ENCODE measurements at places on chromosomes 12 and 14. TPM values are rescaled to one million over a fixed set of nuclear protein-coding genes. Genes with fewer than 3 reads are reported as not detected.

Gene TAS2R50
- 2.0 TPM for total RNA-seq

Gene DNAI7
- 5.3 TPM for total RNA-seq

Gene SLCO1A2
- total RNA-seq, result 0.31 TPM

Gene ZNF10
- total RNA-seq, result 15.1 TPM

Gene KRT73
- not detected for total RNA-seq

Gene GPR135
- 3.0 TPM for total RNA-seq

Gene EXOC3L4
- total RNA-seq, result 11.6 TPM

Gene GLIPR1L1
- total RNA-seq, result not detected

Gene MIP
- not detected for total RNA-seq

Gene NELL2
- total RNA-seq, result 3.3 TPM

DNA sequence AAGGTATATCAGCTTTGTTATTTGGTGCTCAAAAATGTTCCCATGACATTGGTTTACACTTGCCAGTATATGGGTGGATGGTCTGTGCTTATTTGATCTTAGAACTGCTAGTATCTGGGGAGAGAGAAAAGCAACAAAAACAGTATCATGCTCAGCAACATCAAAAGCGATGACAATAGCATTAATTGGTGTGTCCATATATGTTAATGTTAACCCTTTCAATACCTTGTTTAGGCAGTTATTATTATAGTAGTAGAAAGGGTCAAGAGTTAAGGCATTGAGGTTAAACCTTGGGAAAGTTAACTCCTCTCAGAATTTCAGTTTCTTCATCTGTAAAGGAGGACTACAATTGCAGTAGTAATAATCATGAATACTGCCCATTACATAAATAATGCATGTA is 37.4 kb upstream of the SLC38A2 start:
- DNase-seq, result no peak

DNA sequence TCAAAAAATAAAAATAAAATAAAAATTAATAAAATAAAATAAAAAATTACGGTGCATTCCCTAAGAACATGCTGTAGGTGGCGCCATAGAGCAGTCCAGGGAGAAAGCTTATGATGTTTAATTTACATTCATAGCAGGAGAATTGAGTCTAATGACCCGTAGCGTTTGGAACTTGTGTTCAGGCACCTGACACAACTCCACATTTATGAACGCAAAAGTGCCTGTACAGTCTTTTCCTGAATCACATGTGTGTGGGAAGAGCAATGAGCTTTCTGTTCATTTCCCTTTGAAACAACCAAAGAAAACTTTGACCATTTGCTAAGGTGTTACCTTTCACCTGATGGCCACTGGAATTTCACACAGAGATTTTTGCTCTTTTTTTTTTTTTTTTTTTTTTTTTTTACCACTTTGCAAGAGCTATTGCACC is 60.6 kb upstream of the KCNA1 start:
- no peak for DNase-seq

- DNase-seq, result peak; percentile 75
These were observed 28.4 kb upstream of the MON2 start for GRCh38 chr12:62438098-62438692.

- DNase-seq, result no peak
These were observed 21.0 kb upstream of the ITPR2 start for GRCh38 chr12:26854031-26854390.

- DNase-seq, result no peak
These were observed 668 bp downstream of the TMEM260 start for GRCh38 chr14:56580221-56580711.

- DNase-seq, result no peak
These were observed 822 bp upstream of the SOX5 start for GRCh38 chr12:23950210-23950774.

DNA sequence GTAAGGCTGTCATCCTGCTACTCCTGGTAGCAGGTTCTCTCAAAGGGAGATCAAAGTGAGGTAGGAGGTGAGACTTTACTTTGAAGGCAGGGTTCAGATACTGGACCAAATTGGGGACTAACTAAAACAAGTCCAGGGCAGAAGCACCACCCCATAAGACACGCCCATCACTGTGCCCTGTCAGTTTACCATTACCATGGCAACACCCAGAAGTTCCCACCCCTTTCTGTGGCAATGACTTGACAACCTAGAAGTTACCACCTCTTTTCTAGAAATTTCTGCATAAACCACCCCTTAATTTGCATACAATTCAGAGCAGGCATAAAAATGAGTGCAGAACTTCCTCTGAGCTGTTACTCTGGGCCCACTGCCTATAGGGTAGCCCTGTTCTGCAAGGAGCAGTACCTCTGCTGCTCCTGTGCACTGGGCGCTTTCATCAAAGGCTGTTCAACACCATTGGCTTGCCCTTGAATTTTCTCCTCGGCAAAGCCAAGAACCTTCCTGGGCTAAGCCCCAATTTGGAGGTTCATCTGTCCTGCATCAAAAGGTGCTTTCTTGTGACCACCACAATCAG is 64.8 kb upstream of the MAX start:
- DNase-seq, result no peak

DNA sequence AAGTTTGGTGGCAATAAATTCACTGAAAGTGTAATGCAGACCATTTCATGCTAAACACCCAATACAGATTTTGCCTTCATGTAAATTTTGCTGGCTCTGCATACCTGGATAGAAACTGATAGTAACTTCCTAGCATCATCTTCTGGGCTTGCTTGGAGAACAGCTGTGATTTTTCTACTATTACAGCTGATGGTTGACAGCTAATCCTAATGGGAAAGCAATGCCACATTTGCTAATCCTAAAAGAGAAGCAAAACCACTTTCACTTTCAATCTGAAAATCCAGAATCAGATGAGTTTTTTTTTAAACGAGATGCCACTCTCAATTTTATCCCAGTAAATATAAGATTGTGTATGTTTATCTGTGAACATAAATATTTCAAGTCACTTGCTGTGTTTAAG is 1035.9 kb downstream of the TRHDE start:
- no peak for DNase-seq

- no peak for DNase-seq
These were observed 95.7 kb downstream of the PPM1A start for GRCh38 chr14:60344751-60345150.

DNA sequence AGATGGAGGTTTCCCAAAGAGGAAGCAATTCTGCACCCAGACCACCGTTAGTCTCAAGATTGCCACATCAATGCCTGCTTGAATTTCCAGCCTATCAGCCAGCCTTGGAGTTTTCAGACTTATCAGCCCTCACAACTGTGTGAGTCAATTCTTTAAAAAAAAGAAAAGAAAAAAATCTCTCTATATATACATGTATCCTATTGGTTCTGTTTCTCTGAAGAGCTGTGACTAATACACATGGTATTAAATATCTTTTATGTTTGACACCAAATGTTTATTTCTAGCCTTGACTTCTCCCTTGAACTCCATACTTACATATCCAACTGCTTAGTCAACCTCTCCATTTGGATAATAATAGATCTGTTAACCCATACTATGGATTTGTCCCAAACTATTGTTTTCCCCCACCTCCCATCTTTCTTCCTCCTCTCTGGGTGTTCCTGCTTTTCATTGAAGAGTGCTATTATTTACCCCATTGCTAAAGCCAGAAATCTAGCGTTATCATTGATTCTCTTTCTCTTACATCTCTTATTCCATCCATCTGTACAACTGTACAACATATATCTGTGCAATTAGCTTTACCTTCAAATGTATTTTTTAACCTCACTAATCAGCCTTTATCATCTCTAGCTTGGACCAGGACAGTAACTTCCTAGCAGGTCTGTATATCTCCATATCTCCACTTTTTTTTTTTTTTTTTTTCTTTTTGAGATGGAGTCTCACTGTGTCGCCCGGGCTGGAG is 22.7 kb upstream of the EID3 start:
- DNase-seq, result no peak

- no peak for DNase-seq
These were observed 189.9 kb downstream of the VRK1 start for GRCh38 chr14:96987086-96987474.

DNA sequence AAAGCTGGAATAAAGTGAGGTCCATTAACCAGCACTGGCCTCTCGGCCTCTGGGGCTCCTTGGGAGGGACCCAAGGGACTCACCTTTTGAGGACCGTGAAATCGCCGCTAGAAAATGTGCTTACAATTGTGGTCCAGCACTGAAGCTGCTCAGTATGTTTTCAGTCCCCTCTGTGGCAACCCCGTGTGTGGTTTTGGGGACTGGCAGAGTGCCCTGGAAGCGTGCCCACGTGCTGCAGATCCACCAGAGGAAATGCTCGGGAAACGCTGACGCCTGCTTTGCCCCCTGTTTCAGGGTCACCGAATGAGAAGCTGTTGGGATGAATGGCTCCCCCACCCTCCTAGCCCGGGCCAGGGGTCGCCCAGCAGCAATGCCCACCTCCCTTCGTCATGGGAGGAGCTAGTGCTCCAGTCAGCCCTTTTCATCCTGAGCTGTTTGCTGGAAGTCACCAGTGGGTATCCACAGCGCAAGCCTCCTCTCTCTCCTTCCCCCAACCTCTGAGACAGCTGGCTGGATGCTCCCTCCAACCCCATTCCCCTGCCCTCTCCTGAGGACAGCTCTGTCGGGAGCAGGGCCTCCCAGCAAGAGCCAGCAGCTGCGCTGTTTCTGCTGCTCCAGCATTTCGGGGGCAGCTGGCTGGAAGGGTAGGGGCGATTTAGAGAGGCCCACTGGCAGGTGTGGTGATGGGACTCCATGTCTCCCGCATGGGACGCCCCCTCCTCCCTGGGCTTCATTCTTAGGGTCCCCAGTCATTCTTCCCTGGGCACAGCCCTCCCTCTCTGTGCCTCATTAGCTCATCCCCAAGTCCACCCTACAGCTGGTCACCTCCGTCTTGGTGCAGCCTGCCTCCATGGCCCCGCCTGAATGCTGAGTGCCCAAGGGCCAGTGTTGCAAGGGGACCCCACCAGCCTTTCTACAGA is 33.2 kb upstream of the PPP1R13B start:
- DNase-seq, result peak; percentile 78

DNA sequence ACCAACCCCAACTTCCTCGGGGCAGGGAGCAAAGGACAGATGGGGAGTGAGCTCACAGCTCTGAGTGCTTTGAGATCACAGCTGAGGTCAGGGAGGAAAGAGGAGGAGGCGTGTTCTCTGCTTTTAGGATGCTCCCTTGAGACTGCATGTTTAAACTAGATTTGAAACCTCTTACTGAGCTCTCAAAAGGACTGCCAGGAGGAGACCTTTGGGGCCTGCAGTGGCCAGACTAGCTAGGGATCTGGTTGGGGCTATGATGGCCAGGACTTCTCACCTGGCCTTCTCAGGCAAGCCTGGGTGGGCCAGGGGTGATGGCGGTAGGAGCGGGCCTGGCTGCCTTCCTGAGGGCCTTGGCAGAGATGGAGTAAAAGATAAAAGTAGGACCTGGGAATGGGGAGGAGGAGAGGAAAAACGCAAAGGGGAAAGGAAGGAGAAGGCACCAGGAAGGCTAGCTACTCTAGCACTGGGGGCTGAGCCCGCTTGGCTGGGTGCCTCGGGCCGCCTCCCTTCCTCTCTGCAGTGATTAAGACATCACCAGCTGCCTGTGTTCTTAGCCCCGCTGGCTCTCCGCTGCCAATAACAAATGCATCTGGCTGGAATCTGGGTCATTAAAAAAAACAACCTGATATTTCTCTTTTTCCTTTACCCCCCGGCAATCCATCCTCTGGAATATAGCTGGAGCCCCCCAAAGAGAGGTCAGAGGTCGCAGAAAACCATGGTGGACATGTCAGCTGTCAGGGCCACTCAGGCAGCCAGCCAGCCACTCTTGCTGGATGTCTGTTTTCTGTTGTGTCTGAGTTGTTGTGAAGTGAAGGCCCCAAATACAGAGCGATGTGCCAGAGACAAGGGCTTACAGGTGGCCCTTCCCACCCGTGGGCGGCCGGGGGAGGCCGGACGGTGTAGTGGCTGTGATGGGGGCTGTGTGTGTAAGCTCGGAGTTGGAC is 141.3 kb downstream of the TSPAN9 start:
- no peak for DNase-seq

- DNase-seq, result no peak
These were observed 2.6 kb downstream of the FBRSL1 start for GRCh38 chr12:132492522-132492921.

DNA sequence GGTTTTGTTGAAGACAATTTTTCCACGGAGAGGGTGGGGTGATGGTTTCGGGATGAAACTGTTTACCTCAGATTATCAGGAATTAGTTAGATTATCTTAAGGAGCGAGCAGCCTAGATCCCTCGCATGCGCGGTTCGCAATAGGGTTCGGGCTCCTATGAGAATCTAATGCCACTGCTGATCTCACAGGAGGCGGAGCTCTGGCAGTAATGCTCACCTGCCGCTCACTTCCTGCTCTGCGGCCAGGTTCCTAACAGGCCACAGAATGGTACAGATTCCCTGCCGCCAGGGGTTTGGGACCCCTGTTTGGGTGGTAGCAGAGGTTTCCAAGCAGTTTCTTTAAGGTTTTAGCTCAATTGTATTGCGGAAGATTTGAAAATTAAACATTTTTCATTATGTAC is 439.8 kb upstream of the OR4E1 start:
- no peak for DNase-seq

GRCh38 chr14:23577710-23578392 is 739 bp downstream of the JPH4 start:
- peak; percentile 60 for DNase-seq

DNA sequence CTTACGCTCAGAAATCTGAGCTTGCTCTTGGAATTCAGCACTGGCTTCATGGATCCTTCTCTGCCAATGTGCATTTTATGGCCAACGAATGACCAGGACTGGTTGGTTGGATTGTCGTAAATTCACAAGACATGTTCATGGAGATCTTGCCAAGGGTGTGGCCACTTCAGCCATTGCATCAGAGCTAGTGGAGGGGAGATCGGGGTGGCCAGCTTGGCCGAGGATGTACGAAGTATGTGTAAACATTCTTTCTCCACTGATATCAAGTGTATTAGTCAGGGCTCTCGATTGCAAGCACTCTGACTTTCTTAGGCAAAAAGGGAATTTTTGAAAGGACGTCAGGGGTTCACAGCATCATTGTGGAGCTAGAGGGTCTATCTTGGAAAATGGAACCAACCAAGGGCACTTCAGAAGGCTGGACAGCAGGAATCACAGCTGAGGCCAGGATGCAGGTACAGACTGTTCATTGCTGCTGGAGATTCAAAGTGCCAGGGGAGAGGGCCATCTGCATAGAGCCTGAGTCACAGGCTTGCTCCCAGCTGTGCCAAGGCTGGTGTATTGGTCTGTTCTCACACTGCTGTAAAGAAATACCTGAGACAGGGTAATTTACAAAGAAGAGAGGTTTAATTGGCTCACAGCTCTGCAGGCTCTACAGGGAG is 32.9 kb upstream of the ADGRD1 start:
- peak; percentile 32 for DNase-seq

DNA sequence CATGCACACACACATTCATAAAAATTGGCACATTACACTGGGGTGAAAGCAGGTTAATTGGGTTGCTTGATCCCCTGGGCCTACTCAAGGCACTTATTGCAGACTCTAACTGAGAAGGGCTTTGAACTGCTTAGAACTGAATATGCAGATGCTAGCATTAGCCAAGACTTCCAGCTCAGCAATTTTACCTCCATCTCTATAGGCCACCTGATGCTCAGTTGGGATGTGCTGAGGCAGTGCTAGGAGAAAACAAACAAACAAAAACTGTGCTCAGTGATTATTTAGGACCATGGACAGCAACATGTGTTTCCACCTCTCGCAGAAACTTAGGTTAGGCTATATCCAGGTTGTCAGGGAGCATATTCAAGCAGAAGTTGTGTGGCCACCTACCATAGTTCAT is 124.8 kb upstream of the WSCD2 start:
- peak; percentile 79 for DNase-seq

- no peak for DNase-seq
These were observed 476.3 kb downstream of the LRIG3 start for GRCh38 chr12:58443981-58444371.

GRCh38 chr12:126163984-126164383 is 1098.7 kb downstream of the AACS start:
- DNase-seq, result no peak

Measured in kidney (tissue), 22 donors.